ENCODE measurements at places on chromosomes 5 and 9.

- DNase-seq, result no peak
These were observed 45.7 kb downstream of the TMEM174 start for GRCh38 chr5:73218552-73219171.

DNA sequence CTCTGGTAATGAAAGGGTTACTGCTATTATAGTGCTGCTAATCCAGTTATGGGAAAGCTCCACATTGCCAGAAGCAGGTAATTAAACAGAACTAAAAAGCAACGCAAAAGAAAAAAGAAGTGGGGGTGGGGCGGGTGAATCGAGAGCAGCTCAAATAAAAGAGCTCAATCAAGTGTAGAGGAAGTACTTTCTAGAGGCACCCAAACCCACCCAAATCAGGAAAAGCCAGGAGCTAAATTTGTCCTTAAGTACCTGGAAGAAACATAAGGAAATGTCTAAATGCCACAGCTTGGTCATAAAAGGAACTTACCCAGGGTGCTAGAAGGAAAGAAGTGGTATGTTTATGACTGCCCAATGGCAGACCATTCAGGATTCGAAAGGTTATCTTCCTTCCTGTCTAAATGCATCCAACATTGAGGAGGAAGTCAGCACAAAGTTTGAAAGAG lies 2.4 kb upstream of the RNF145 start:
- no peak for DNase-seq

GRCh38 chr5:80715887-80716286 lies 61.1 kb upstream of the DHFR start:
- DNase-seq, result no peak

DNA sequence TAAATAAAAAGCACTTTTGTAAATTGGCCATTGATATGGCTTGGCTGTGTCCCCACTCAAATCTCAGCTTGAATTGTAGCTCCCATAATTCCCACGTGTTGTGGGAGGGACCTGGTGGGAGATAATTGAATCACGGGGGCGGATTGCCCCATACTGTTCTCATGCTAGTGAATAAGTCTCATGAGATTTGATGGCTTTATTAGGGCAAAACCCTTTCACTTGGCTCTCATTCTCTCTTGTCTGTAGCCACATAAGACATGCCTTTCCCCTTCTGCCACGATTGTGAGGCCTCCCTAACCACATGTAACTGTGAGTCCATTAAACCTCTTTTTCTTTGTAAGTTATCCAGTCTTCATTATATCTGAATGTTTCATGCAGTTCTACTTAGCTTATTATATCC lies 153.2 kb downstream of the TARS1 start:
- DNase-seq, result no peak

Data from epithelial cell of proximal tubule (primary cell).